ENCODE measurements at places on chromosomes 7 and 10.

DNA sequence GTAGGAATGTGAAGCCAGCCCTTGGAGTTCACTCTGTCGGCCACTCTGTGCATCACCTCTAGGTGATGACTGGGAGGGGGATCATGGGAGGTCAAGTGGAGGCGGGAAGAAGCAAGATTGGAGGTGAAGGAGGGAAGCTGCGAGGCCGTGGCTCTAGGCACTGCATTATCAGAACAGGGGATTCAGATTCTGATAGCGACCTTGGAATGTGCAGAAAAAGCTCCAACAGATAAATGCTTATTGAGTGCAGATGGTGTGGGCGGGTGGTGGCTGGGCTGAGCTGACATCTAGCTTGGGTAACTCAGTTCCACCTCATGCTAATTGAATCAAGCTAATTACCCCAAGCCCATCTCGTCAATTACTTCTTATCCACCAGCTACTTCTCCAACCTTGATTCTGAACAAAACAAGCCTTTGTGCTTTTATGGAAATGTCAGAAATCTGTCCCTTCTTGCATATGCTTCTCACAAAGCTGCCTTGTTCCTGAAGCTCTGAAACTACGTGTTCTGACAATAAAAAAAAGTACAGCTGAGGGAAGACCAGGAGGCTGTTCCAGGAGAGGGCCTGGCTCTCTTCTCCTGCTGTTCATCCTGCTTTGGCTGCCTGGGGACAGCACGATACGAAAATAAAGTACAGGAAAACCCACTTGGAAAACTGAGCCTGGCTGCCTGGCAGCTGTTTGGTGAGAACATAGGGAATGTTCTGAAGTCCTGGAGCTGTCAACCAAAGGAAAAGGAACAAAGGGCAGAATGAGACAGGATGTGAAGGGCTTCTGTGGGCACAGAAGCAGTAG lies 27.5 kb downstream of the STRA8 start:
- DNase-seq = no peak

DNA sequence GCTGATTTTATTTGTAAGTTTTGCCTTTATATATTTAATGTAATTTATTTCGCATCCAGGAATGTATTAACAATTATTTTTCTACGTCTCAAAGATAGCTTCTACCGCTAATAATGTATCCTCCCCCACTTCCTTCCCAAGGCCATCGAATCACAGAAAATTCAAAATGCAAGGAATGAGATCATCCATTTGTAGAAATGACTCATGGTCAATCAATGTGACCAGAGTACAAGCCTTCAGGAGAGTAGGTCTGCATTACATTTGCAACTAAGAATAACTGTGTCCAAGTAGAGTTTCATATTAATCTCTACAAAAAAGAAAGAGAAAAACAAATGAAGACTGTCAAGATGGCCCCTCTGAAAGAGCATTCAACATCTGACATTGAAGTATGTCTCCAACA lies 205.9 kb upstream of the PHF14 start:
- DNase-seq = no peak

- no peak for DNase-seq
These were observed 440.8 kb downstream of the HTR7 start for GRCh38 chr10:90417029-90417428.

DNA sequence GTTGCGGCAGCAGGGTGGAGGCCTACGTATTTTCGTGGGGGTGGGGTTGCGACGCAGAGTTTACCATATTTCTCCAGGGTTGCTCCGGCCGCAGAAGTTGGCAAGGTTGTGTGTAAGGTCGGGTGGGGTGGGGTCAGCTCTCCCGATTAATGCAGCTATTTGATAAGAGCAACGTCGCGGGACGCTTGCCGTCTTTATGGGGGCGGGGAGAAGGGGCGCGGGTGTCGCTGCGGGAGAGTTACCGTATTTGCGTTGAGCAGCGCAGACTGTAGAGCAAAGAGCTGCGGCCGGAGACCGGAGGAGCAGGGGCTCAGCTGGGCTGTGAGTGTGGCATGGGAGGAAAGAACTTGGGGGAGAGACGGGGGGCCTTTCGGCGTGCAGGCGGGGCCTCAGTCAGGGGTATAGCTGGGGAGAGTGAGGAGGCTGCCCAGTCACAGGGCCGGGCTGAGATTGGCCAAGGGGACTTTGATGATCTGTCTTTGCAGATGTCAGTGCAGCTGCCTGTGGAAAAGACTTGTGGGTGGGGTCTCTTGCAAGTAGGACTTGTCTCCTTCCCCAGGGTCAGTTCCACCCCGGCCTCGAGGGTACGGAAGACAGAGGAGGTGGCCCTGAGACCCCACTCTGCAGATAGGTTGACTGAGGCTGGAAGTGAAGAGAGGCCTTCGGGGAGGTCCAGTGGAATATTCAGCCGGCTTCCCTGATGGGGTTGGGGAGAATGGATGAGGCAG lies 26.6 kb downstream of the ZNF775 start:
- no peak for DNase-seq

- DNase-seq = no peak
These were observed 188.9 kb downstream of the SKIDA1 start for GRCh38 chr10:21336476-21337170.

DNA sequence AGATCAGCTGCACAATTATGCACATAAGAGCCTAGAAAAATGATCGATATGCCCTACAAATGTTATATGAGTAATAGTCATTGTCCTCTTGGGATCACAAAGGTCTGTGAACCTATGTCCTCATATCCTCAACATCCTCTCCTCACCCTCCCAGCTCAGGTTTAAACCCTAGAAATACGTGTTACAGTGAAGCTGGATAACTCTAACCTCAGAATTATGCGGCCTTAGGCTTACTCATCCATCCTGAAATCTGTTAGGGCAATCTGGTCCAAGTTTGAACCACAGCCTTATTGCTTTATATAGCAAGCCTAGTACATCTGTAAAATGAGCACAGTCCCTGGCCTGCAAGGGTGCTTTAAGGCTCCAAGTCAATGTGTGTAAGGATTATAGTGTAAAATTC lies 84.2 kb upstream of the FRMD4A start:
- DNase-seq = no peak

- no peak for DNase-seq
These were observed 625.1 kb downstream of the MAGI2 start for GRCh38 chr7:78828317-78828716.

GRCh38 chr7:143361552-143362130 lies 872 bp downstream of the FAM131B start:
- no peak for DNase-seq

DNA sequence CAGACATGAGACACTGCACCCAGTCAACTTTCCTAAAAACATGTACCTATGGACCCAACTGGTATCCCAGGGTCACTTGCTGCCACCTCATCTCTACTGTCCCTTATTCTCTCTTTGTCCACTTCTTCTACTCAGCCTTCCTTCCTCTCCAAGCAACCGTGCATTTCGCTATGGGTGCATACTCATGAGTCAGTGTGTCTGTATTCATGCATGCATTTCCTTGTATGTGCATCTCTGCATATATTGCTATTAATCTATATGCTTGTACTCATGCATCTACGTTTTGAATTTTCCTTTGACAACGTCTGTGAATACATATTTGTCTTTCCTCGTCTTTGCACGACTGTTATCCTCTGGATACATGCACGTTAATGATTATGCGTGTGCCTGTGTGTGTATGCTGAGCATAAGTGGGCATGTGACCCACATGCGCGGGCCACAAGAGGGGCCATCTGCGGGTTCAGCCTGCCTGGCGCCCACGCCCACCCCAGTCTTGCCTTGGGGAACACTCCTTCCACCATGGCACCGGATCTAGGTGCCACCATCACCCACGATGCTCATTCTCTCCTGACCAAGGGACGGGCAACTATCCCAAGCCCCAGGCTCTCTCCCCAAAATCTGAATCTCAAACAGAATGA lies 23.3 kb downstream of the KIAA1549 start:
- DNase-seq = no peak

- DNase-seq = no peak
These were observed 106.3 kb upstream of the SVIL start for GRCh38 chr10:29740981-29741545.

GRCh38 chr10:108582387-108582786 lies 1340.9 kb downstream of the XPNPEP1 start:
- DNase-seq = no peak

GRCh38 chr7:142785841-142786250 lies 15.1 kb downstream of the PRSS2 start:
- DNase-seq = peak; percentile 91

DNA sequence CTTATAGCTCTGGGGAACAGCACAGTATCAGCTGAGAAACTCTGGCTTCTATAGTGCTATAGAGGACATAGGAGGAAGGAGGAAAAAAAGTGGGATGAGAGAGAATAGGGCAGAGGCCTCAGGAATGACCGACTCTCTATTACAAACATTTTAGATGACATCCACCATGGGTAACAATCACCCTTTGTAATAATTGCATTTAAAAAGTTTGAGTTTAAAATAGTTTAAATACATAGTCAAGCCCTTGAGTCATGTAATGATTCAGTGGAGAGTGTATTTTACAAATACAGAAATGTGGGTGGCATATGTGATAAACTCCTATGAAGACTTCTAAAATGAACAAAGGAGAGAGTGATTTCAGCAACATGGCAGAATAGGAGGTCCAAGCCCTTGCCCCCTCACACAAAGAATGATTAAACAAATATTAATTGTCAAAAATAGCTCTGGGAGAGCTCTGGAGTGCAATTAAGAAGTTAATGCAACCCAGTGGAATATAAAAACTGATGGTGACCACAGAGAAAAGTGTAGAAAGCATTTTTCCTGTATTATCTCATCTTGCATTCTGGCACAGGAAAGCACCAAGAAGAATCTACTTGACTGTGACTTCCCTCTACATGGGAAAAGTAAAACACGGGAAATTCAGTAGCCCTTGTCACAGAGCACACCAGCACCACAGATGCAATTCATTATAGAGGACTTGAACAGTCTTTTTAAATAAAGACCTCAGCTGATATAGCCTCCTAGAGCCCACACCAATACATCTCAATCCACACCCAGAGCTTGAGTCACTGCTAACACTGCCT lies 569.0 kb upstream of the SORCS1 start:
- DNase-seq = no peak

- DNase-seq = no peak
These were observed 150.6 kb downstream of the DIP2C start for GRCh38 chr10:538895-539294.

- peak; percentile 51 for DNase-seq
These were observed 223.1 kb upstream of the KLF14 start for GRCh38 chr7:130957137-130957513.

Data from CD4-positive, alpha-beta T cell treated with Interferon alpha-2 for 1 hour (primary cell).